ENCODE measurements at places on chromosomes 1 and 21.

- DNase-seq: peak; percentile 47
Observed at GRCh38 chr21:27422435-27422834, 455.5 kb upstream of the ADAMTS5 start.

- DNase-seq: no peak
Observed at GRCh38 chr1:151798571-151798970, 6.6 kb downstream of the LINGO4 start.

GRCh38 chr1:240385985-240386978 is 225.7 kb downstream of the GREM2 start:
- peak; percentile 93 for DNase-seq

DNA sequence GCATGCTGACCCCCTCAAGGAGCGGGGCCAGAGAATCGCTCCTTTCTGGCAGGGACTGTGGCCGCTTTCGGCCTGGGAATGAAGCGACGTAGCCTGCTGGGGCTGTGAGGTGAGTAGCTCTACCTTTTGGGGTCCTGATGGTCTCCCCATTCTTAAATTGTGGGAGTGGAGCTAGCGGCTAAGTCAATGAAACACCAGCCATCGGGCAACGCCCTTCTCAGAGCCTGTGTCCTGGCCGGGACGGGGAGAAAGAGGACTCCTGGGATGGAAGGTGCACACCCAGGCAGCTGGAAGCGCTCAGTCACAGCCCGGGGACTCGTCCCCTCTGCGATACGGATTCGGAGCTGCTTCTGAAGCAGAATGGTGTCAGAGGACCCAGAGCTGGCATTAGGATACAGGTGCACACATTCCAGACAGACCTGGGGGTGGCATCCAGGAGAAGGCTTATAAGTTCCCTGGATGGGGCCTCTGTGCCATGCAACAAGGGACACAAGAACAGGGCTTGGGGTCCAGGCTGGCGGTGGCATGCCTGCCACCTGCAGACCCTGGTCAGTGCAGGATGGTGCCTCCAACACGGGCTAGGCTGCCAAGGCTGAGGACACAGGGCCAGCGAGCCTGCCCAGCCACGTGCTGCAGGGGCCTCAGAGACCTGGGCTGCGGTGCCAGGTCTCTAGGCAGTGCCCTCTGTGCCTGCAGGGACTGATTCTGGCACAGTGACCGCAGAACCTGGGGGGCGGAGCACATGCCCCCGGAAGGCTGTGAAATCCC is 945 bp upstream of the WNT9A start:
- DNase-seq: no peak

DNA sequence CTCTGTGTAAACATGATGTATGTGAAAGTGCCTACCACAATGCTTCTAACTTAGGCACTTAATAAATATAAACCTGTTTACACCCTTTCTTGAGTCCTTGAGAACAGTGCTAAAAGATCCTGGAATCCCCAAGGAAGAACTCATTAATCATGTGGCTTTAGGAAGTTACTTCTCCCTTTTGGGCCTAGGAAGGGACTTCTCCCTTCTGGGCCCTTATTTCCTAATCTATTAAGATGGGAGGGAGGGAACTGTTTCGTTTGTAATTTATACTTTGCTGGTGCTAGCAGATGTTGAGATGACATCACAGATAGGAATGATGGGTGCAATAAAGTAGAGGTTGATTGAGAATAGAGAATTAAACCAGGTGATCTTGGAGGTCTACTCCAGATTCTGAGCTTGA is 1.2 kb downstream of the BTF3L4 start:
- DNase-seq: peak; percentile 34

- peak; percentile 12 for DNase-seq
Observed at GRCh38 chr21:44461464-44462001, 6.2 kb downstream of the LRRC3 start.

- DNase-seq: no peak
Observed at GRCh38 chr1:48205522-48205921, 17.0 kb upstream of the SLC5A9 start.

GRCh38 chr1:159817276-159818041 is 9.2 kb upstream of the SLAMF8 start:
- DNase-seq: no peak

DNA sequence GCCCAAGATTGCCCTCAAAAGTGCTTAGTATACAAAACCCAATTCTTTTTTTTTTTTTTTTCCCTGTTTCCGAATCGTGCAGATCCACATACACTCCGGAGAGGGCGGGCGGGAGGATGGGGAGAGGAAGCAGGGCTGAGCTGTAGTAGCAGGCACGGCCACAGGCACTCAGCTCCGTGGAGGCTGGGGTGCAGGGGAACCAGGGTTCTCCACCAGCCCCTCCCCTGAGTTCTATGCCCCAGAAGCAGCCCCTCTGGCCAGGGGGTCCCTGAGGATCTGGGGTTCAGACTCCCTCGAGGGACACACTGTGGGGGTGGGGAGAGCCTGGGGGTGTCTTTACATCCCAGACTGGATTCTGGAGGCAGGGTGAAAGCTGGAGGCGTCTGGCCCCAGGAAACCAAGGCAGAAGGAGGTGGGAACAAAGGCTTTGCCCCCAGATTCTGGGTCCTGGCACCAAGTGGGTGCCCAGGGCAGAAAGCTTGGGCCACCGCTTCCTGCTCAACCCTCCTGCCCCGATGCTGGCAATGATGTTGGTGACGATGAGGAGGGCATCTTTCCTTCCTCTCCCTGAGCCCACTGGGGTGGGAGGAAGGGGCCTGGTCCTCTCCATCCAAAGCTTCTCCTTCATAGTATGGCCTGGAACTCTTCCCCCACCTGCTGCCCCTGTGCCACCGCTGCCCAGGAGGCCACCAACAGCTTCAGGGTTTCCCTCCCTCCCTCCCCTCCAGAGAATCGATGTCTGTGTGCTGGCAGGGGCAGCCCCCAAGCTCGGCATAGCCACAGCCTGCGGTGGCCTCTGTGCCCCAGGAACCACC is 106.4 kb upstream of the TARDBP start:
- DNase-seq: no peak

DNA sequence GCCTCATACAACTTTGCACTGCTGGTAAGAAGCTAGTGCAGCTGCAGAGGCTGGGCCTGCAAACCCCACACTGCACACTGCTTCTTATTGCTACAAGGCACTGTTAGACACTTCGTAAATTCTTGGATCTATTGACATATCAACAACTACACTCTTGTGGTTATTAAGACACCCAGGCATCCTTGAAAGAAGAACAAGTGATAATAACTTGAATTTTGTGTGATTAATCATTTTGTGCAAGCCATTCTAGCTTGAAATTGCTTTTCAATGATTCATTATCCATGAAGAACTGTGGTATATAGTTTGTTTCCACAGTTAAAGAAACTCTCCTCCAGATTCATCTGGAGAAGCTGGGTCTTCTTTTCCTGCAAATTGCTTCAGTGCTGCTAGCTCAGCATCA is 33.7 kb upstream of the IFI44L start:
- DNase-seq: peak; percentile 87

DNA sequence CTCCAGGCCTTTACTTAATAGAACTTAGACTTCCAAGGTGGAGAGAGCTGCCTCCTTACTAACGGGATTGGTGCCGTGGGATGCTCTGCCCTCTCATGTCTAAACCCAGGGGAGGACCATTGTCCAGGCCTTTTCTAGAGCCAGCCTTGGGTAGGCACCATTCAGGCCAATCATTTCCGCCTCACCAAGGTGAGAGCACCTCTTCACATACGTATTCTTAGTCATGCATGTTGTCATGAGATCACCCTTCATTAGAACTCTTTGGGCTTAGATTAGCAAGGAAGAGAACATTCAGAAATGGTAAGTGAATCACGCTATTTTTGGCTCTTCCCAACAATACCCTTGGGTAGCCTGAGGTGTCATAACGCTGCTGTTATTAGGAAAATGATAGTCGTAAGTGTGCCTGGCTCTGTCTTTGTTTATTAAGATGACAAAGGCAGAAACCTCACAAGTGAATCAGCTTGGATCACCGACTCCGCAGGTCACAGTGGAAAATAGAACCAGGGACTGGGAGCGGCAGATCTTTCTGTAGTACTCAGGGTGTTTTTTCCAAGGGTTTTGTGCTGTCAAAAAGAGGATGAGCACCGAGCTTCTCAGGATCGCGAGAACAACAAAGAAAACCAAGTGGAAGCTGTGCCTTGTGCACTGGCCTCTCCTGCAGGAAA is 55.0 kb downstream of the HUNK start:
- DNase-seq: no peak

GRCh38 chr1:96306809-96307560 is 414.6 kb upstream of the PTBP2 start:
- peak; percentile 88 for DNase-seq

- no peak for DNase-seq
Observed at GRCh38 chr1:36161641-36162531, 5.9 kb downstream of the MAP7D1 start.

DNA sequence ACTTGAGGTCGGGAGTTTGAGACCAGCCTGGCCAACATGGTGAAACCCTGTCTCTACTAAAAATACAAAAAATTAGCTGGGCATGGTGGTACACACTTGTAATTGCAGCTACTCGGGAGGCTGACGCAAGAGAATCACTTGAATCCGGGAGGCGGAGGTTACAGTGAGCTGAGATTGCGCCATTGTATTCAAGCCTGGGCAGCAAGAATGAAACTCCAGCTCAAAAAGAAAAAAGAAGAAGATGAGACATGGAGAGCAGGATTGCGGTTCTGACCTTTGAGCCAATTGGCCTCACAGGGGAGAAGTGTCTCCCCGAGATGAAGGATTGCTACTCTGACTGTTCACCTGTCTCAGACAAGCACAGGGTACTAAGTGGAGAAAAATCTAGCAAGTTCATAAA is 6.6 kb downstream of the SCCPDH start:
- DNase-seq: no peak

DNA sequence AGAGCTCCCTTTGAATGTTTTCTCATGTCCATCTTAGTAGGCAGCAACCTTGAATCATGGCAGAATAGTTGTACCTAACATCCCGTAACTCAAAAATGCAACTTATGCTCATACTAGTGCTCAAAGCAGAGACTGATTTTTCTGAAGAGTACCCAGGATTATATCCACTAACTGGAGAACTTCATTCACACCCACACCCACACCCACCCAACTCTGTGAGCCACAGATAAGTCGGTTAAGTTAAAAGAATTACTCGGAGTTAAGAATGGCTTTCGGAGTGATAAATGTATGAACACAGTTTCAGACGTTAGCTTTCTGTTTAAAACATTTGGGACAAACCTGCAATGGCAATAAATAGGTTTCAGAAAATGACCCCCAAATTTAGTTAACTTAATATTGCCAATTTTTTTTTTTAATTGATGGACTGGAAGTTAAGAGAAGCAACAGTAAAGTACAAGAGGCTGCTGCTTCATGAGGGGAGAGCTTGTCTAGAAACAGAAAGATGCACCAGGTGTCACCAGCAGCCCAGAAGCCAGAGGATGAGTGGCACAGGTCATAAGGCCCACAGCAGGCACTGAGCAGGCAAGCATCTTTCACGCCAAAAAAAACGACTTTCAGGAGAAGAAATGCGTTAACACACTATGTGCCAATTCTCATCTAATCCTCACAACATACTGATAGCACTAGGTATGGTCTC is 48.4 kb upstream of the C1orf198 start:
- DNase-seq: no peak

DNA sequence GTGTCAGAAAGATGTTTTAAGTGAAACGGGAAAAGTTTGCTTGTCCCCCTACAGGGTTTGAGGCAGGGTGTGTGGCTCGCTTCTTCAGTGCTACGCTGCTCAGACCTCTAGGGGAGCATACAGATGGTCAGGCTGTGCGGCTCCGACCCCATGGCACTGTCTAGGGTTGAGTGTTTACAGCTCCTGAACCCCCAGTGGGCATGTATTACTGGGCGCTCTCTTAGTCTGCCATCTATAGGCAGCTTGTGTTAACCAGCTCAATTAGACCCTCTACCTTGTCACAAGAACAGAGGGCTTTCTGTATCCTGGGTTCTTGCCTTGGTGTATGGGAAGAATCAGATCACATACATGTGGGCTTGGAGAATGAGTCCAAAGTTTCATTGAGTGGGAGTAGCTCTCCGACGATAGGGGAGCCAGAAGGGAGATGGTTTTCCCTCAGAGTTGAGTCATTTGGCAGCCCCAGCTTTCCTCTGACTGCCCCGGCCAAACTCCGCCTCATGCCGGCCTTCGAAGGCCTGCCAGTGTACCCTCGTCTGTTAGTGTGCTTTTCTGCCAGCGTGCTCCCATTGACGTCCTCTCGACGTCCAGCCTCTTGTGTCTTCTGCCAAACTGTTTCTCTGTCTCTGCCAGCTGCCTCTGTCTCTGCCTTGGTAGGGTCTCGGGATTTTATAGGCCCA is 38.6 kb upstream of the ADGRL4 start:
- no peak for DNase-seq

- DNase-seq: no peak
Observed at GRCh38 chr1:20028125-20028524, 41.9 kb upstream of the PLA2G5 start.

GRCh38 chr21:38491536-38491935 is 6.7 kb downstream of the ERG start:
- DNase-seq: no peak

- peak; percentile 47 for DNase-seq
Observed at GRCh38 chr1:197521118-197521739, 253.2 kb downstream of the CRB1 start.

GRCh38 chr1:203612932-203613682 is 13.5 kb upstream of the ATP2B4 start:
- DNase-seq: no peak

GRCh38 chr21:36089946-36090345 is 20.1 kb downstream of the CBR1 start:
- DNase-seq: no peak

DNA sequence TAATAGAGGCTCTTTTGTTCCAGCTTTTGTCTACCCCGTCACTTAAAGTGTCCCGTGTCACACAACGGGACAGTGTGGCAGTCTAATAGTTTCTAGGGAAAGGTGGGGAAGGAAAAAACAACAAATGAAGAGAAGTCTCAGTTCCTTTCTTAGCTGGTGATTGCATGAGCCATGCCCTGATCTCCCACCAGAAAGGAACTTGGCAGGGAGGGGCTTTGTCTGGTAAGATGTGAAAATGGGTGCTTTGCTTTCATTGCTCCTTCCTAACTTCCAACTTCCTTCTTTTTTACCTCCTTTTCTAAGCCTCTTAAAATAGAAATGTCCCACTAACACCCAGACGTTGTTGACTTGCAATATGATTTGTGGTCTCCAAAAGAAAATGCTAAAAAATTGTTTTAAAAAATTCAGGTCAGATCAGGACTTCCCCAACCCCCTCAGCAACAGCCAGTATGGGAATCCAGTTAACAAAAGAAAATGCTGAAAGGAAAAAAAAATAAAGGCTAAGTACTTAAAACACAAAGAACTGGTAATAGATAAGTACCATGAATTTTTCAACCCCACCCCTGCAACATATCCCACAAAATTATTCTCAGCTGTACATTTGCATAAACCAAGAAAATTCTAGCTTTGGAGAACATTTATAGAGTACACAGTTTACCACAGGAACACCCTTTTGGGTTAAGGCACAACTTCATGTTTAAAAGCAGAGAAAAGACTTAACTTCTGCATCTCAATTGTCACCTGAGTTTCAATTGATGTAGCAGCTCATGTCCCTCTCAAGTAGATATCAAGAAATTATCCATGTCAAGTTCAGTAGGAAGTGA is 106.2 kb downstream of the NIBAN1 start:
- DNase-seq: no peak

GRCh38 chr1:32234792-32235191 is 12.2 kb upstream of the FAM167B start:
- DNase-seq: no peak

GRCh38 chr1:21647431-21648351 is 21.5 kb downstream of the RAP1GAP start:
- DNase-seq: no peak
